ENCODE measurements at places on chromosomes 12 and 14.

- DNase-seq: no peak
Measured at GRCh38 chr12:83005534-83006197, 319.0 kb downstream of the TMTC2 start.

DNA sequence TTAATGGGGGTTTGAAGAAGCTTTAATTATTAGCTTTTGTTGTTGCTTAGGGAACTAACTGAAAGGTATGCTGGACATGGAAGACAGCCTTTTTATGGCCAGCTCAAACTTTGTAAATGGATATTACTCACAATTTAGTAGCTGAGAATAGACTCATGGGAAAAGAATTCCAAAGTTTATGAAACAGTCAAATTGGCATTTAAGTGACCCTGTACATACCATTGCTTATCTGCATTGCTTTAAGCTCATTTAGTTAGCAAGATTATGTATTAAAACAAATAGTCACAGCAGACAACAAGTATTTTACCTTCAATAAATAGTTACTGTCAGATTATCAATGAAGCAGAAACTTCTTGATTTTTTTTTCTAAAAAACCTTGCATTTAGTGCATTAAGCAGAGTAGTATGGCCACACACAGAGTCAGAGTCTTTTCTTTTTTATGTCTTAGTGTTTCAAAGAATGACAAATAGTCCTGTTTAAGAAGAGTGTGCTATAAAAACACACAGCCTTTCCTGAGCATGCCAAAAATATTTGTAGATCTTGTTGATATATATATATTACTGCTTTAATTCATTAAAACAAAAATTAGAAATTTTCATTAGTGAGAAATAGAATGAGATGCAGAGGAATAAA, 102.2 kb downstream of the TTC6 start:
- DNase-seq: no peak

DNA sequence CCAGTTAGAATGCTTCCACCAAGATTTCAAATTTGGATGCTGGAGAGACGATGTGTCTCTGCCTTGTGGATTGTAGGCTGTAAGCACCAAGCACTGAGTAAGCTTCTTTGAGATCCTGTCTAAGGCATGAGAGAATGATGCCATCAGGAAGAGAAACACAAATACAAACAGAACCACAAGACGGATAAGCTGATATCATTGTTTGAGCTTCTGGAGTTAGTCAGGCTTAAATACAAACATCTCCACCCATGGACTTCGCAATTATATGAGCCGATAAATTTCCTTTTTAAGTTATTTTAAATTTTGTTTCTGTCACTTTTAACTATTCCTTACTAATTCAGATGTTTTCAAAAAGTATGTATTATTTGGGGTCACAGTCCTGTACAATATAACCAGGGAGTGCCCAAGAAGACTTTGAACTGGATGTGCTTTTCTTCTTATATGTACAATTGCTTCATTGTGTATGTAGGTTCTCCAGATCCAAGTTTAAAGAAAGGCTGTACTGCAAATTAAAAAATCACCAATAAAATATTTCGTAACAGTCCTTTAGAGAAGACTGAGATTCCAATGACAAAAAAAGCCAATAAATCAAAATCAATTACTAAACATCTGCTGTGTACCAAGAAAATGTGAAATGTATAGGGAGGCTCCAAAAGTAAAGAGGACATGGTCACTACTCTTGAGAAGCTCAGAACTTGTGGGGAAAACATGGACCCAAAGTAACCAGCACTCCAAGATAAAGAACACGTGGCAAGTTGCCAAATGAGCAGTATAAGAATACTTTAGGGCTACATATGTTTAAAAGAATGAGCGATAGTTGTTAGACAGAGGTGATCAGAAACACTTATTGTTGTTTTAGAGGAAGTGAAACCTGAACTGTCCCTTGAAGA, 274.1 kb downstream of the ADAMTS20 start:
- DNase-seq: no peak

DNA sequence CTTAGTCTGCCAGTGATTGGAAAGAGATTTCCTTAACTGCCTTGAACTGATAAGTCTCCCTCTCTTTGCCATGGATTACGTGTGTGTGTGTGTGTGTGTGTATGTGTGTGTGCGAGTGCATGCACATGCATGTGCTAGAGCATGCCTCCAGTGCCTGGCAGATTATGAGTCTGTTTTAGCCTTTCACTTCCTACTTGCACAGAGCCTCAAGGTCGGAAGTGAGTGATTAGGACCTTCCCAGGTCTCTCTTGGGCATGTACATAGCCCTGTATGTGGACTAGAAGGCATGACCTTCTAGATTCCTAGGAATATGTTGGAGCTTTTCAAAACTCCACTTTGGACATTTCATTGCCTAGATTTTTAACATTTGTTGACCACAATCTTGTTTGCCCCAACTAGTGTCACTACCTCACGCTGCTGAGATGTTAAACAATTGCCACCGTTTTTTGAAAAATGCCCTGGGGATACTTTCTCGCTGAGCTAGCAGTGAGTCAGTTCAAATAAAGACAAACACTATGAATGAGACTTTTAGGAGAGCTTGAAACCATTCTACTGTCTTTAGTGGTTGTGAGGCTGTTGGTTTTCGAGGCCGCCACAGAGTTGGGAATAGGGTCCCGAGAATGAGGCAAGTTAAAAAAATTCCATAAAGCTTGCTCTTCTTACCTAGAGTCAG, 28.2 kb downstream of the KIAA0586 start:
- no peak for DNase-seq

DNA sequence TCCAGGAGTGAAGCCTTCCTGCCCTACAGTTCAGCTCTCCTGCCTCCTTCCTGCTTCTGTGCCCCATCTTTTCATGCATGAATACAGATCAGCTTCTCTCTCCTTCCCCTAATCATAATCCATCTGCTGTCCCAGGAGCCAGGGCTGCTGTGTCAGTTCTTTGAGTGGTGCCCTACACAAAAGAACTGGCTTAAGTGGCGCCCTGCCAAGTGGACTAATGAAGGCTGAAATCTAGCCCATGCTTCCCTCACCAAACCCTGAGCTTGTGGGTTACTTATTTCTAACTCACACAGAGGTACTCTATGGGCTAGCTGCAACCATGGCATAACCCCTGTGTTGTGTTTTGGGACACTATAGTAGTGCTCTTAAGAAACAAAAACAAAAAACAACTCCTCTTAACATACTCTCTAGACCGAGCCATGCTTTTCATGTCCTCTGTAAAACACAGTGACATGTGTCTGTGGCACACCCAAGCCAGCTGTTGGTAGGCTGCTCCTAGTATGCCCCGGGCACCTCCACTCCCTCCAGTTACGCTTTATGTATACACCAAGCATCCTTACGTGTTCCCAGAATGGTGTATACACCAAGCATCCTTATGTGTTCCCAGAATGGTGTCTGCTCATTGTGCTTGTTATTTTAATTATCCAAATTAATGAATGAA, 19.3 kb upstream of the ETV6 start:
- DNase-seq: no peak

All from stimulated activated CD8-positive, alpha-beta memory T cell treated with anti-CD3 and anti-CD28 coated beads, Interleukin-2, amount 100 ng/mL, for 1 hour (primary cell).